Hematopoietic multipotent progenitor cell treated with erythropoietin and hydrocortisone succinate and interleukin-3 and kit ligand, for 15 days (in vitro differentiated cells): ENCODE measurements at places on chromosomes 12 and 14.

GRCh38 chr12:57452937-57453509, 2.1 kb upstream of the INHBE start:
- peak; percentile 60 for DNase-seq

DNA sequence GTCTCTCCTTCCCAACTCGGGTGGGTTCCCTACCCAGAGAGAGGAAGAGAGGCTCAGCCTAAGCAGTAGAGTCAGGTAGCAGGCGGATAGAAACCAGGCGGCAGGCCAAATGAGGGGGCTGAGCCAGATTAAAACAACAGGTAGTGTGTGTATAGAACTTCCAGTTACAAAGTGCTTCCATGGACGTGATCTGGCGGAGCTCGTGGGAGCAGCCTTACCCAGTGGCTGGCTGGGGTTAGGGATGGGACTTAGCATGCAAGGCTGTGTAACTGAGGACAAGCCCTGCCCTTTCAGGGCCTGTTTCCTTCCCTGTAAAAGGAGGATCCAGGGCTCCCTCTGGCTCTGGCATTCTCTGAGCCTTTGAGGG, 8.3 kb downstream of the KRT80 start:
- DNase-seq: no peak

DNA sequence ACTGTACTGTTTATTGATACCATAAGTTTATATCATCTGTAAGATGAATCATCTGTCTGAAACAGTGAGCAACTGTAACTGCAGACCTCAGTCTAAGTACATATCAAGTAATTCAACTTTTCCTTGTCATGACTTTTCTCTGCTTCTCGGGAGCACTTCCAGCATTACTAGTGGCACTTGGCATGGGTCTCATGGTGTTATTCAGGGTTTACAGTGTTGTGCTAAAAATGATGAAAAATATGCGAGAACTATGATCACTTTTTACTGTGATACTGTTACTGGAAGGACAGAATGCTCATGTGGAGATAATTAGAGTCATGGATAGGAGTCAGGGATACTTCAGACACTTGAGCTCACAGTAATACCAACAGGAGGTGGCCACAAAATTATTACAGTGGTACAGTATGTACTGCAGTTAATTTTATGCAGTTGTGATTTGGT, 8.3 kb downstream of the KTN1 start:
- no peak for DNase-seq

DNA sequence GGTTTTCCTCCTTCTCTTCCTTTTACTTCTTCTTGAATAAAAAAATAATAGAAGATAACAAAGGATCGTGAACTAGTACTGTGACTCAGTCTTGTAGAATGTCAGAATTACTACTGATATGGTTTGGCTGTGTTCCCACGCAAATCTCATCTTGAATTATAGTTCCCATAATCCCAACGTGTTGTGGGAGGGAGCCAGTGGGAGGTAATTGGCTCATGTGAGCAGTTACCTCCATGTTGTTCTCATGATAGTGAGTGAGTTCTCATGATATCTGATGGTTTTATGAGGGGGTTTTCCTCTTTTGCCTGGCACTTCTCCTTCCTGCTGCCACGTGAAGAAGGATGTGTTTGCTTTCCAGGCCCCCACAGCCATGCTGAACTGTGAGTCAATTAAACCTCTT, 549.6 kb downstream of the DIO2 start:
- DNase-seq: no peak

GRCh38 chr12:13454991-13455777, 258.7 kb downstream of the EMP1 start:
- DNase-seq: no peak

DNA sequence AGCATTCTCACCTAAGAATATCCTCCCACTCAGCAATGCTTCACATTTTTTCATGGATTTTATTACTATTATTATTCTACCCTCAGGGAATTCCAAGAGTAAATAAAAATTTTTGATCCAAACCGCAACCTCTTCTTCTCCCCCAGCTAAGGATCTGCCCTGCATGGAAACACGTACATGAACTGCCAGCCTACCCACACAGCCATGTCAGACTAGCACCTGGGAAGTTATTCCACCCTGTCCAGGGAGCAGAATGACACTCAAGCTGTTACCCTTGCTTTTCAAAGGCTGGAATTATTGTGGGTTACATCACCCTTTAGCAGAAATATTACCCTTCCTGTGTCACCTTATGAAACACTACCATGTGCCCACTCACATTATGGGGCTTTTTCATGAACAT, 227.3 kb upstream of the USP15 start:
- DNase-seq: no peak

- no peak for DNase-seq
These were observed 44.8 kb downstream of the WDR20 start for GRCh38 chr14:102184316-102185035.

DNA sequence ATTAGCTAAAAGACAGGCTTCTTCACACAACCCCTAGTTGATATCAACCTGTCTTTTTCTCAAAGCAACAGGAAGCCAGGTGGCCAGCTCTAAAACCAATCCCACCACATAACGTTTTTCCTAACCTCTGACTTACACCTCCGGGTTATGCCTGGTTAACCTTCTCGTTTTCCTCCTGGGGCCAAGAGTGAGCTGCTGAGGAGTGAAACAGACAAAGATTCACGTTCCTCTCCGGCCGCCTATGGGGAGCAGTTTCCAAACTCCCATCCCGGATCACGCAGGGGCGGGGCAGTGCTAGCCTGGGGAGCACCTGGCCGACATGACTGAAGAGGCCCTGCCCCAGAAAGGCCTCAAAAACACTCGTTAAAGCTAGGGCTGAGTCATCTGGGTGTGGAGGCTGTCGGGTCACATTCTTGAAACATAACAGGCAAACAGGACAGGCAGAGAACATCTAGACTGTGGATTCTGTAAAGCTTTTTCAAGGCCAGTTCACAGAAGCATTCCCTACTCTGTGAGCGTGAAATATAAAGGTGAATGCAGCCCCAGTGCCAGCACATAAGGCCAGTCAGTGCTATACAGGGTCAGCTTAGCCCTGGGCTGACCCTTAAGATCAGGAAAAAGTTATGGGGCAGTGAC, 25.9 kb upstream of the LGALS3 start:
- peak; percentile 90 for DNase-seq

- no peak for DNase-seq
These were observed 79.2 kb downstream of the LLPH start for GRCh38 chr12:66051361-66051760.

DNA sequence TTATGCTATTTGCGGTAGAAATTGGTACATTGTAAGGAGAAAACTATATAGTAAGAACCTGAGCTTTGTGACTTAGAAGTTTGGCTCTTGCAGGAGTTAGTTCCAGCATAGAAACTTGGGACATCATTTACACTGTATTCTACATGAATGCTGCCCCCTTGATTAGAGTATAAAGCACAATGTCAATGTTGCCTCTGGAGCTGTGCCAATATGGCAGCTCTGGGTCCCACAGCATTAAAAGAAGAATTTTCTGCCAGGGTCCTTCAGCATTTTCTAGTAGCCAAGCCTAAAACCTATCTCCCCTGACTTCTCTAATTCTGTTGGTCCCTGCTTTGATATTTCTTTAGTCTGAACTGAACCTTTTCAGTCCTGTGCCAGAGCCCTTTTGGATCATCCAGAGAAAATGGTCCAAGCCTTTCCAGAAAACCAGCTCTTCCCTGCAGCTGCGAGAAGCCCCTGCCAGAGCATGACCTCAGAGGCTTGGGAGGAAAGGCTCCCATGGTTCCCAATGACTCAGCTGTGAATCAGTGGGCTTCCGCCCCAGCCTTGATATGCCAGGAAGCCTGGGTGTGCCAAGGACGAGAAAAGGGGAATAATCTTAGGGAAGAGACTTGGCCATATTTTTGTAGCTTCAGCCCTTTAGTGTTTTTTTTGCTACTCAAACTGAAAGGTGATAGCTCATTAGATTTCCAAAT, 43.2 kb downstream of the PLEKHG7 start:
- no peak for DNase-seq

DNA sequence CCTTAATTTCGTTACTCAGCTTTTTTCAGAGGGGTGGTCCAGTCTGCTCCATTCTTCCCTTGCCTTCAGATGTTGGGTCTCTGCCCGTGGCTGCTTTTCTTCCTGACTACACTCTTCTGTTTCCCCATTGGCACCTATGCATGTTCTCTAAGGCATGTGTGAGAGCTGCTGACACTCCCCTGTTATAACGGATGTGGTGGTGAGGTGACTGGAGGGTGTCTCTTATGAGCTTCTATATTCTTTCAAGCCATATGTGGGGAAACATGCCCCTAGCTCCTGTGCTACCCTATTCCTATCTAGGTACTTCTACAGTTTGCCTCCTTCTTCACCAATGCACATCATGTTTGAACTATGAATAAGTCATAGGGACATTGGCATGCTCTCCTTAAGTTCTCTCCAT, 643.2 kb downstream of the RPL10L start:
- DNase-seq: no peak

- no peak for DNase-seq
These were observed 16.8 kb upstream of the ITPK1 start for GRCh38 chr14:93132472-93133065.

- no peak for DNase-seq
These were observed 48.6 kb upstream of the PRMT8 start for GRCh38 chr12:3442397-3442796.

DNA sequence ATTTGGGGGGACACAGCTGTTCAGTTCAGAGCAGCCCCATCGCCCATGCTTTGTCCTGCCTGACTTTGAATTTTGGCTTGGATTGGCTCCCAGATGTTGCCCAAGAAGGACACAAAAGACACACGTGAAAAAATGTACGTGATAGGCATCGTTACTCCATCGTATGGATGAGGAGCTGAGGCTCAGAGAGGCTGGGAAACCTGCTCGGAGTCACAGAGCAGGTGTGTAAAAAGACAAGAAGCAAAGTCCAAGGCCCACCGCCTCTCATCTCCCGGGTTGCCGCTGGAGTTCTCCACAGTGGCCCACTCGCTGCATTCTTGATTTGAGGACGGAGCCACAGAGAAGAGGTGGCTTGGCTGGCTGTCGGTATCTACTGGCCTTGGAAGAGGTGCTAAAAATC, 41.0 kb upstream of the BEGAIN start:
- DNase-seq: no peak

DNA sequence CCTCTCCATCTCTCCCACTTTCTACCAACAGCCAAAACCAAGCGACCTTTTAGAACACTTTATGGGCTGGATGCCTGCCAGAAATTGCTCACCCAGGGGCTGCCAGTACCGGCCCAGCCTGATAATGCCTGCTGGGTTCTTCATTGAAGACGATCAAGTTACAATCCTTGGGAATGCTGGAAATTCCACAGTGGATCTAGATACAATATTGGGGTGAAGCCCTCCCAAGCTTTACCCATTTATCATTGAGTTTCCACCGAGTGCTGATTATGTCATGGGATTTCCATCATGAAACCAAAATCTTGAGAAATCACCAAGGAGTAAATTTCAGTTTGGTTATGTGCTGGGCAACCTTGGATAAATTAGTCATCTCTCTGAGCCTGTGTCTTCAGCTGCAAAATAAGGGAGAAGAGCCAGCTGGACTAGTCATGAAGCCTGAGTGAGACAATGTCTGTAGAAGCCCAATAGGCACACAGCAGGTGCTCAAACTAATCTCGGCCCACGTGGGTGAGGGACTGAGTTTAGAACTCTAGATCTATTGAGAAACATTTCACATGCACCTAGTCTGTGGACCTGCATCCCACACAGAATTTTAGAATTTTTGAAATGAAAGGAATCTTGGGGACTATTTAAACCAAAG, 75.5 kb upstream of the CLMN start:
- DNase-seq: no peak

DNA sequence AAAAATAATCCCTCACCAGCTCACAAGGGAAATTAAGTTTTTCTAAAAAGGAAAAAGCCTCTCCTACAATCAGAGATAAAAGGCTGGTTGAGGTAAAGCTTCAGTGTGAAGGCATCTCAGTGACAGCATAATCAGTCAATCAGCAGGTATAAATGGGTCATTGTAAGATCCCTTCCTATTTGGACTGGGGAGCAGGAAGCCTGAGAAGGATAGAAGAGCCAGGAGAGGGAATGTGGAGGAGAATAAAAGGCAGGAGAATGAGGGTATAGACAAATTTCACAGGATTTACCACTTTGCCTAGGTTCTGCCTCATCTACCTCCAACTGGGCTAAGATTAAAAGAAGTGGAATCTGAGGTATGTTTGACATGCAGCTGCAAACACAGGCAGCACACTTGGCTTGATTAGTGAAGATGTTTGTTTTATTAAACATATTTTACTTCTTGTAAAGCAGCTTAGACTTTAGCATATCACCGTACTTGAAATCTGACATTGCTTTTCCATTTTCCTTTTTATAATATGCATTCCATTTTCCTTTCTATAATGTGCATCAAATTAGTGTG, 479.1 kb upstream of the USP15 start:
- DNase-seq: no peak

DNA sequence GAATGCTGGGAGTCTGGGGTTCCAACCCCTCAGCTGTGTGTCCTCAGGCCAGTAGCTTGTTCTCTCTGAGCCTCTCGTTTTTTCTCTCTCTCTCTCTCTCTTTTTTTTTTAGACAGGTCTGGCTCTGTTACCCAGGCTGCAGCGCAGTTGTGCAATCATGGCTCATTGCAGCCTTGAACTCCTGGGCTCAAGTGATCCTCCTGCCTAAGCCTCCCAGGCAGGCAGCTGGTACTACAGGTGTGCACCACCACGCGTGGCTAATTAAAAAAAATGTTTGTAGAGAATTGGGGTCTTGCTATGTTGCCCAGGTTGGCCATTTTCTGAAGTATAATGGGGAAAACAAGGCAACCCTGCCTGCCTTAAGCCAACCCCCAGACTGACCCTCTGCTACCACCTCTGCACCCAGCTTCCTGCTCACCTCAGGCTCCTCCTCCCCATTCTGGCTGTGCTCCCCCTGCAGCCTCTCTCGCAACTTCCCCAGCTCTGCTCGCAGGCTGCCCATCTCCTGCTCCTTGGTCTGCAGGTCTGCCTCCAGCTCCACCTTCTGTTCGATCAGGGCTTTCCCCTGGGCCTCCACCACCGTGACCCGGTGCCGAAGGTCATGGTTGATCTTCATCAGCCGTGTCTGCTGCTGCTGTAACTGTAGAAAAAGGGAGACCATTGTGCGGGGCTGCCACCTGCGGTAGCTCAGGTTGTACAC, 35.2 kb downstream of the RILPL1 start:
- DNase-seq: no peak
